ENCODE measurements at places on chromosomes 7 and 10.
A peak's percentile ranks its signal among the peaks of the same experiment; 100 is the strongest.

DNA sequence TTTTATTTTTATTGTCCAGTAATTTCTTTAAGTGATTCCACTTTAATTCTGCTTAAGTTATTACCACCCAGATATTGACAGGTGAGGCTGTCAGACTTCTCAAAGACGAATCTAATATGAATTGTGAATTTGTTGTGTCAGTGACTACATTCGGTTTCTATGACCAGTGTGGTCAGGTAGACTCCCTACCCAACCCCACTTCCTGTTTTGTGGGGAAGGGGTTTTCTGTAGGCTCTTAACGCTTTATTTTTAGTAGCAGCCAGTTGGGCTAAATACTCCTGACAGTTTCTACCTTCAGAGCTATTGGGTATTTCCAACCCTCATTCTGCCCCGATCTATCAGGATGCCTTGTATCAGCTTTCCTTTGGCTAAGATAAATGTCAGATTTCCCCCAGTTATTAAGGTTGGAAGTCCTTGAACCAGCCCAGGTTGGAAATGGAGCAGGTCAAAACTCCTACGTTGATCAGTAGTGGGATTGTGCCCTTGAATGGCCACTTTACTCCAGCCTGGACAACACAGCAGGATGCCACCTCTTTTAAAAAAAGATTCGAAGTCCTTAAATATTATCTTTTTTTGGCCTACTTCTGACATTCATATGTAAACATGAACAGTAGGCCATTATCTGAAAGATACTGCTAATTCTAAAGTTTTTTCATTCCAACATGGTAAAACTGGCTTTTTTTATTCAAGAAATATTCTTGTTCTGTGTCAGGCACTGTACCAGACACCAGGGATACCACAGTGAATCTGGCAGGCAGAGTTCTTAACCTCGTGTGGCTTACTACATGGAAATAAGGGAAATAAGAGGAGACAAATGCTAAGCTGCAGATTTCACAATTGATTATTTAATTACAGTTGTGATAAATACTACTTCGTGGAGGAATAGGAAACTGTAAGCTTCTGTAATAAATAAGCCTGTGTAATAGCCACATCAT is 133.3 kb upstream of the SAMD8 start:
- DNase-seq = no peak

GRCh38 chr7:2724453-2725177 is 36.6 kb downstream of the AMZ1 start:
- no peak for DNase-seq

- no peak for DNase-seq
These were observed 94.2 kb upstream of the IGFBP3 start for GRCh38 chr7:46015107-46015868.

DNA sequence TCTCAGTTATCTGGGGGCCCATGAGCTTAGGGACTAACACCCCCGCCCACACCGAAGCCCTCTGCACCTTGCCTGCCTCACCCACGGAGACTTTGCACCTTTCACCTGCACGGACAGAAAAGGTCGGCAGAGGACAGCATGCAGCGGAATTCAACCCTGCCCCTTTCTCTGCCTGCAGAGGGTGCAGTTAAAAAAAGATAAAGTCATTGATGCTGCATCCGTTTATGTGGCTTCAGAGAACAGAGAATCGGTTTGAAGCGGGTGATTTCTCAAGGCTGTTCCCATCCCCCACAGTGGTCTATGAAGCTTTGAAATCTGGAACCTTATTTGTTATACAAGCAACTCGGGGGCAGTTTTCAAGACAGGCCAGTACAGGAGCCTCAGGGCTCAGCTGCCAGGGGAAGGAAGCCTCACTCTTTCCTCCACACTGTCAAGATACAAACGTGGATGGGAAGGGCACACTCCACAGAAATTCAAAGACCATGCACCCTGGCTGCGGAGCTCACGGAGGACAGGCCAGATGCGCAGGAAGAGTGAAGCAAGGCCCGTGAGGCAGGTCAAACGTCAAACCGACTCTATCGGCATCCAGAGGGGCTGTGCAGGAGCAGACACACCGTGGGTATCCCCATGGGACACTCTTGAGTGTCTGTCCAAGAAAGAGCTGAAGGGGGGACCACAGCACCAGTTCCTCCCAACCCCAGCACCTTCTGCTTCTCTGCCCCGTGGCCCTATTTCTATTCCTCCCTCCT is 66.3 kb downstream of the INSIG1 start:
- DNase-seq = no peak

DNA sequence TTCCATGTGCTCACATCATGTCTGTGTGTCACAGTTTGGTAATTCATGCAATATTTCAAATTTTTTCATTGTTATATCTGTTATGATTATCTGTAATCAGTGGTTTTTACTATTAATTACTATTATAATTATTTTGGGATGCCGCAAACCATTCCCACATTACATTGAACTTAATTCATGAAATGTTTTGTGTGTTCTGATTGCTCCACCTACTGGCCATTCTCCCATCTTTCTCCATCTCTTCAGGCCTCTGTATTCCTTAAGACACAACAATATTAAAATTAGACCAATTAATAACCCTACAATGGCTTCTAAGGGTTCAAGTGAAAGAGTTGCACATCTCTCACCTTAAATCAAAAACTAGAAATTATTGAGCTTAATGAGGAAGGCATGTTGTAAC is 398.5 kb downstream of the PCDH15 start:
- DNase-seq = peak; percentile 8

DNA sequence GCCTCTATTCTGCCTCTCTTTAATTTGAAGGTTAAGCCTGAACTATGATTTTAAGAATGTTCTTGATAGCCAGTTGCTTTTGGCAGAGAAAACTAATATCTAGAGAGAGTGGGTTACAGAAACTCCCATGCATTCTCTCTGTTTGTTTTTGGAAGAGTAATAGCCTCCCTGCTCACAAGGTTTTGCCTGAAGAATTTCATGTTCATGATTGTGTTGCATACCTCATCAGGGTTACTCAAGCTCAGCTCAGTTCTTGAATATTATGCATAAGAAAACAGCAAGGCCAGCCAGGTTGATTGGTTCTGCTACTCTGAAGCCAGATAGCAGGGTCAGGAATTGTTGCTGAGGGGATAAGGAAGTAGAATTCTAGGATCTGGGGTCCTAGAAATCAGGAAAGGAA is 137.4 kb downstream of the MDFIC start:
- DNase-seq = no peak

- DNase-seq = no peak
These were observed 4.8 kb upstream of the PDE1C start for GRCh38 chr7:32074787-32075585.

DNA sequence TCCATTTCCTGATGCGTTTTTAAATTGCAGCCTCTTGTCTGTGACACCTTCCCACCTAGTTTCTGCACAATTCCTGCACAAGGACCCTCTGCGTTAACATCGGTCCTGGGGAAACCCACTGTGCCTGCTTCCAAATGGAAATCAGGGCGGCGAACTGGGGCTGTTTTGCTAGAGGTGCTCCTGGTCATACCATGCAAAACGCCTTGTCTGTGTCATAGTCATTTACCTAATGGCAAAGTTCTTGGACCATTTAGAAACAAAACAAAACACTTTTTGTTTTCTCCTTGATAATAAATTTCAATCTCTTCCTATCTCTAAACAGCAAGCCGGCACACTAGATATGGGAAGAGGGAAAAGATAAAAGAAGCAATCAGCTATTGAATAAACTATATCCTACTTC is 206.9 kb upstream of the KLF14 start:
- DNase-seq = no peak

DNA sequence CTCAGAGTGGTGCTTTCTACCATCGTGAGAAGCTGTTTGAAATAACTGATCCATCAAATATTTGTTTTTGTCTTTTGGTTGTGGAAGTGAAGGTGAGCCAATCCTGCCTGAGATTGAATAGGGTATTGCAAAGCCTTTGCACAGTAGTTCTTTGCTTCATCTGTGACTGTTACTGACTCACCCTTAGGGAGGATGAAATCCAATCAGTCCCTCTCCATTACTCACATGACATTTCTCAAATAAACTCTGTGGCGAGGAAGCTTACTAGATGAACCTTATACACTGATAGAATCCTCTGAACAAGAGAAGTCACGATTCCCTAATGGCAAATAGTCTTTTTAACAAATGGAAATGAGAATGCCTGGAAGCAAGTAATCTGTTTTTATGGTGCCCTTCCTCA is 31.9 kb downstream of the HEPACAM2 start:
- peak; percentile 26 for DNase-seq

- DNase-seq = no peak
These were observed 104.4 kb upstream of the FGFR2 start for GRCh38 chr10:121702351-121703320.

GRCh38 chr10:2047679-2048078 is 310.4 kb upstream of the ADARB2 start:
- no peak for DNase-seq

DNA sequence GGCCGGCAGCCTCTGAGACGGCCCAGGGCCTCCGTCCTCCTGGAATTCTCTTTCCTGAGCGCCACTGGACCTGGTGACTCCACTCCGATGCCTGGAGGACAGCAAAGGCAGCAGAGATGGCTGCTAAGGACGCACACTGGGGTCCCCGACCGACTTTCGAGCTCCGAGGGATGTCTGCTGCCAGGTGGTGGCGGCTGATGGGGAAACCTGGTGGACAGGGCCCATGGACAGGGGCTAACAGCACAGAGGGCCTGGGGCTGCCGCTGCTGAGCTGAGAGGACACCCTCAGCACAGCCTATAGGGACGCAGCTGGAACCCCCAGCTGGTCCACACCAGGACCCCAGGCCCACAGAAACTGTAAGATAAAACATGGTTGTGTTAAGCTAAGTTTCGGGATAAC is 366.3 kb downstream of the DNAJB6 start:
- no peak for DNase-seq

GRCh38 chr7:778968-779451 is 51.9 kb upstream of the PRKAR1B start:
- no peak for DNase-seq

DNA sequence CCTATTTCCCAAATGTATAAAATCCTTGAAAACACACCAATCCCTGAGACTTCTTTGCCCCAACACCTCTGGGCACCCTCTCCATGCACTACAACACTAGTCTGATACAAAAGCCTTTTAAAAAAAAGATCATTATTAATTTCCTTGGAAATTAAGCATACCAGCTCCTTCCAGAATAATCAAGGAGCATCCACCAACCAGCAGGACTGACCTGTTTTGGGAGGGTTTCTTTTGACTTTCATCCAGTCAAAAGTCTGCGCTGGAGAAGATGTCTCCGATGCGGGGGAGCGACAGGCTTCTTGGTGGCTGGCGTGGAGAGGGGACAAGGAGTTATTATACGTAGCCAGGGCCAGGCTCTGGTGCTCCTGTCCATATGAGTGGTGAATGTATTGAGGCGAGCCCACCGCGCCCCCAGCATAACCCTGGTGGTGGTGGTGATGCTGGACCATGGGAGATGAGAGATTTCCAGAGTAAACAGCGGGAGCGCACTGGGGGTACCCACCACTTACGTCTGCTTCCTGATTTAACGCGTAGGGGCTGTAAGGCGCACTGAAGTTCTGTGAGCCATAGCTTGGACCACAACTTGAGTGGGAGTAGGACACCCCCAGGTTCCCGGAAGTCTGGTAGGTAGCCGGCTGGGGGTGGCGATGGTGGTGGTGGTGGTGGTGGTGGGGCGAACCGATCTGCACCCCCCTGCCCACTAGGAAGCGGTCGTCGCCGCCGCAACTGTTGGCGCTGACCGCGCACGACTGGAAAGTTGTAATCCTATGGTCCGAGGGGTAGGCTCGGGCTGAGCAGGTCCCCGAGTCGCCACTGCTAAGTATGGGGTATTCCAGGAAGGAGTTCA is 527 bp downstream of the HOXA1 start:
- no peak for DNase-seq

DNA sequence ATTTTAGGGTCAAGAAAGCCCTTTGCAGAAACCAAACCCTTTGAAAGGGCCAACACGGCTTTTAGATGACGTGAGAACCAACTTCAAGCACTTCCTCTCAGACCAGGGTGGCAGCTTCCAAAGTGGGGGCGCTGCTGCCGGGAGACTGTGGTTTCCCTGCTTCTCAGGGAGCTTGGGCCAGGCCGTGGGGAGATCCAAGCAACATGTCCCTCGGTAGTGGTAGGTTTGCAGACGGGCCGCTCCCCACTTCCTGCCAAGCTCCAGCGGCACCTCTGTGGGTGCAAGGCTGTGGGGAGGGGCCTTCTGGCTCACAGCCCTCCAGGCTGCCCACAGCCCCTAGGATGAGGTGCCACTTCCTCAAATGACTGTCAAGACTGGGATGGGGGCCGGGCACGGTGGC is 132.4 kb downstream of the FAM53B start:
- DNase-seq = no peak

- DNase-seq = no peak
These were observed 146.4 kb downstream of the RPS24 start for GRCh38 chr10:78179886-78180705.

DNA sequence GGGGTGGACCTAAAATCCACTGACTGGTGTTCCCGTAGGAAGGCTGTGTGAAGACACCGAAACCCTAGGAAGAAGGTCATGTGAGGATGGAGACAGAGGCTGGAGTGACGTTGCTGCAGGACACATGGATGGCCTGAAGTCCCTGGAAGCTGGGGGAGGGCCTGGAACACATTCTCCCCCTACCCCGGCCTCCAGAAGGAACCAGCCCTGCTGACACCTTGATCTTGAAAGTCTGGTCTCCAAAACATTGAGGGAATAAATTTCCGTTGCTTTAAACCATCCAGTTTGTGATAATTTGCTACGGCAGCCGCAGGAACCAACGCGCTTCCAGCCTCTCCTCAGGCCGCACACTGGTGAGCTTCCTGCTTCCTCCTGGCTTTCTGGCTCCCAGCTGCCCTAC is 288.2 kb downstream of the GLRX3 start:
- DNase-seq = no peak

DNA sequence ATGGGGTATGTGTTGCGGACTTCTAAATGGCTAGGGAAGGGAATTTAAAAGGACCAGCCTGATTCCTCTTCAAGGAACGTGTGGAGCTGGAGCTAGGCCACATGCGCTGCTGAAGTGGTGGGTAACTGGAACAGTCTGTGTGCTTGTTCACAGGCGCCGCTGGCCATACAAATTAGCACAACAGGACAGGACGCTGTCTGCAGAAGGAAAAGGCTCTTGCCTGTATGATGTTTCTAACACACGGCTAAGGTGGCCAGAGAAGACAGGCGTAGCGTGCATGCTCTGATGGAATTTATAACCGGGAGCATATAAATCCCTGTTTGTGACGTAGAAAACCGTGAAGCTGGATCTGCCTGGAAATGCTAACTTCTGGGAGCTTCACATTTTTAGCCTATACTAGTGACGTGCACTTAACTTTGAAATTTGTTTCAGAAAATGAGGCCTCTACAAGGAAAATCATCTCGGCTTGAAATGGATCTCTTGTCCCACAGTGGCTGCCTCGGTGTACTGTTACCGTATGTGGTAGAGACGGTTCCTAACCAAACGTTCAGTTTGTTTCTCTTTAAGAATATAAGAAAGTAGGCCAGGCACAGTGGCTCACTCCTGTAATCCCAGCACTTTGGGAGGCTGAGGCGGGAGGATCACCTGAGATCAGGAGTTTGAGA is 569.4 kb downstream of the PTPRN2 start:
- DNase-seq = no peak

- DNase-seq = peak; percentile 16
These were observed 14.7 kb upstream of the C7orf33 start for GRCh38 chr7:148575640-148576411.

Measured in HS-5 (cell line).